ENCODE measurements at places on chromosomes 4 and X.
A peak's percentile ranks its signal among the peaks of the same experiment; 100 is the strongest.

DNA sequence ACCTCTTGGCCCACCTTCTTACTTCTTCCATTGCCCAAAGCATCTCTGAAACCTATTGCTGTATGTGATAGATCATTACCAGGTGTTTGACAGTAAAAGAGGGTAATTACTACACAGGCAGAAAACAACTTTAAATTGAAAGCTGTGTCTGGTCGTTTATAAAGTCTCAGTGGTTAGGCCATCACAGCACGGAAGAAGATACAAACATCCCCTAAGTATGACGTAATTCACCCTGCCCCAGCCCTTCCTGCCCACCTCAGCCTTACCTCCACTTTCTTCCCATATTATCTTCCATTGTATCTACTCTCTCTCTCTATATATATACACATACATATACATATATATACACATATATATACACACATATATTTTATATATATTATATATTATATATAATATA is 805.8 kb upstream of the PABPC4L start:
- DNase-seq: no peak

DNA sequence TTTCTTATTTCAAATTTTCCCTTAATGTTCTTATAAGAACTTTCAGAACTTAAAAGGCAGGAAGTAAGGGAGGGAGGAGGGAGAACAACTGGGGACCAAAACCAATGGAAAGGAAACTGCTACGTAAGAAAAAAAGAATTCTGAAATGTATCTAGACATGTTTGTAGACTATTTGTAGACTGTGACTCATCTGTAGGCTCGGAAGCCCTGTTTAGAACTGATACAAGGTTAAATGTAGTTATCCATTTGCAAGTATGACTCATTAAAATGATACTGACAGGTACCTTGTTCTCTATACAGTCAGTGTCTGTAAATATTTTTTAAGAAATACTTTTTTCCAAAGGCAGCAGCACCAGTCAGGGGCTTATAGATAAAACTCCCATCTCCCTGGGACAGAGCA is 202.0 kb downstream of the DHX15 start:
- DNase-seq: no peak

- no peak for DNase-seq
Measured at GRCh38 chr4:66899422-66900065, 645.8 kb downstream of the CENPC start.

GRCh38 chr4:7044137-7044930 is 1.2 kb downstream of the TADA2B start:
- no peak for DNase-seq

GRCh38 chr4:90030953-90031352 is 96.2 kb upstream of the CCSER1 start:
- no peak for DNase-seq

DNA sequence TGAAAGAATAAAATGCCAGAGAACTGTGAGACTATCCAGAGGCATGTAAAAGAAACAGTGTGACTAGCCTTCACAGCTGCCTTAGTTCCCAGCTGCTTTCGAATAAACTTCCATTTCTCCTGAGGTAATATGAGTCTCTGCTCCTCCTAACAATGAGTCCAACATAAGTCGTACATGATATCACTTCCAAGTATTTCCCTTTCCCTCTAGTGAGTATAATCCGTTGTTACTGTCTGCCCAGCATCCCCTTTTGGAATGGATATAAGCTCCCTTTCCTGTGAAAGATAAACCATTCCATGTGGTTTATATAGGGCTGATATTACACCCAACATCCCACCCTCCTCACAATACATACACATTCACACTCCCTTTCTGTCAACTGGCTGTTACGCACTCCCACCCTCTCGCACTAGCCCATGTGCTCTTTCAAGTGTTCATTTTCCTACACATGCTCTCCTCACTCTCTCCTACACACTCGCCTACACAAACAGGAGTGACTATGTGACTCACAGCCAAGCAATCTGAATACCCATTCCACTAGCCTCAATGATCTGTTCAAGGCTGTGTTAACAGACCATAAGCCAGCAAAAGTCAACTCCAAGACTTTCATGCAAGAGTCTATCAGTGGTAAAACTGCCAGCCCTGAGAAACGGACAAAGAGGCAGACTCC is 5.0 kb downstream of the NAF1 start:
- no peak for DNase-seq

DNA sequence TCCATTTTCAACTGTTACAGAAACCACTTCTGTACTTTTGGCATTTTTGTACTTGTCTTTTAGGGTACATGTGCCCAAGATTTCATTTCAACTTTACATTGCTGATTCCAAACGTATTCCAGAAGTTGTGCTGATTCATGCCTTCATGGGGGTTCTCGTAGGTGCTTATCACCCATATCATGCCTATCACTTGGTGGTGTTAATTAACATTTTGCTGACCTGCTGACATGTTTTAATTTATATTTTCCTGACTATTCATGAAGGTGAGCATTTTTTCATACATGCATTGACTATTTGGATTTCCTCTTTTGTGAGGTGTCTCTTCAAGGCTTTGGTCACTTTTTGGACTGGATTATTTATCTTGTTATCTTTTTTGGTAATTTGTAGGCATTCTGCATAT is 64.1 kb downstream of the CC2D2A start:
- no peak for DNase-seq

- DNase-seq: no peak
Measured at GRCh38 chrX:108426262-108426661, 12.0 kb downstream of the COL4A6 start.

DNA sequence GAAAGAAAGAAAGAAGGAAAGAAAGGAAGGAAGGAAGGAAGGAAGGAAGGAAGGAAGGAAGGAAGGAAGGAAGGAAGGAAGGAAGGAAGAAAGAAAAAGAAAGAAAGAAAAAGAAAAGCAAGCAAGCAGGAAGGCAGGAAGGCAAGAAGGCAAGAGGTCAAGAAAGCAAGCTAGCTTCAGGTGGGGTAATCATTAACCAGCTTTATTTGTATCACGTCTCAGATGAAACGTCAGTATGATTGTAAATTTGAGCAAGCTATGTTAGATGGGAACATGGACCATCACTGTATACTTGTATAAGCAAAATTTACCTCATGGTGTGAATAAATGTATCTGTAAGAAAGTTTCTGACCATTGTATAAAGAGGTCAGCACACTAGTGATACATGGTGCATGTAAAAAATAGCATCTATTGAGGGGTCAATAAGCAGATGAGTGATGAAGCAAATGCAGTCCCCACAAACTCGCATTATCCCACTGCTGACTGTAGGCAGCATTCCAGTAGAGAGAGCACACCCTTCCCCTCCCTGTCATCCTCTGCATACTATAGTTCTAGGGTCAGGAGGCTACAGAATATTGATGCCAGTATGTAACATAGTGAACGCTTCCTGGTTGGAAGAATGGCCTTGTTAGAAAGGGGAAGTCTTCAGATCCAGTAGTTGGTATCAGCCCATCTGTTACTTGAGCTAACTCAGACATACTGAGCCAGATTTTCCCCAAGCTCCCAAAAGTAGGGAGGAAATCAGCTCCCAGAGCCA is 16.5 kb upstream of the KLHL34 start:
- no peak for DNase-seq

DNA sequence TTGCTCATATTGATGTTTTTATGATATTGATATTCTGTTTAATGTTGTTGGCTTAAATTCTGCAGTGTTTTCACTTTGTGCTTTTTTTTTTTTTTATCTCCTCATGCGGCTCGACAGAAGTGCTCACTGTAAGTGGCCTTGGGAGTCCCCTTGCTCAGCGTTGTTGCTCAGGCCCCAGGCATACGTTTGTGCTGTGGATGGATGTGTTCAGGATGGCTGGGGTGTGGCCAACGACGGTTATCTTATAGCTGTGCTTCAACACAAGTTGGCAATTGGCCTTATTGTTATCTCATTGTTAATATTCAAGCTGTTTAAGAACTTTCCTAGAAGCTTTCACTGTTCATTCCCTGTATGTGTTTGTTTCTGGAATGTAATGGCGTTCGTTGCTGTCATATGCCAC is 36.4 kb upstream of the CLCN4 start:
- peak; percentile 90 for DNase-seq

Measured in hematopoietic multipotent progenitor cell treated with erythropoietin and hydrocortisone succinate and interleukin-3 and kit ligand, for 8 days (in vitro differentiated cells).